ENCODE measurements at places on chromosomes 12 and 14.

DNA sequence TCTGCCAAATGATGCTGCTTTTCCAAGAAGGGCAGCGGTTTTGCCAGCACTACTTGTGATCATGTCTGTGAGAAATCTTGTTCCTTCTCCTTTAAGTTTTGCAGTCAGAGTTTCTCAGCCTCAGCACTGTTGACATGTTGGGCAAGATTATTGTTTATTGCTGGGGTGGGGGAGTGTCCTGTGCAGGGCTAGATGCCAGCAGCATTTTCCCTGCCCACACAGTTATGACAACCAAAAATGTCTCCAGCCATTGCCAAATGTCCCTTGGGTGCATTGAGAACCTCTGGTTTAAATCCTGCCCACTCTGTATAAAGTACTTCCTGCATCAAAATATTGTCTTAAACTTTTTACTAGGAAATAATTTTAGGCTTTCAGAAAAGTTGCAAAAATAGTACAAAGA lies 20.0 kb downstream of the TMEM132C start:
- DNase-seq, result no peak

GRCh38 chr14:36279306-36280190 lies 40.9 kb downstream of the MBIP start:
- no peak for DNase-seq

- DNase-seq, result no peak
These were observed 1.7 kb downstream of the MGST1 start for GRCh38 chr12:16349131-16349460.

DNA sequence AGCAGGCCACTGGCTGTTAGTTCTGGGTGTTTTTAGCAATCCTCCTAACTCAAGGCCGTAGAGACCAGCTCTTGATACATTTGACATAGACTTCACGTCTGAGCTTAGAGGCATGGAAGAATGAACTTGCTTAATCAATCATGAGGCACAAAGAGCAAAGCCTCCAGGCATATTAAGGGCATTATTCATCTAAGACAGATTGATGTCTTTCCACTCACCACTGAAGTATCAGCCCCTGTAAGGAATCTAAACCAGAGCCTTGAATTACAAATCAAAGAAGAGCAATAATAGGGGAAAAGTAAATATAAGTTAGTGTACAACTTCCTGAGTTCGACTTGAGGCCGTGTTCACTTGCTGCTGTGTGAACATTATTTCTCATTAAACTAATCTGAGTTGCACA lies 1470.7 kb downstream of the AACS start:
- no peak for DNase-seq

DNA sequence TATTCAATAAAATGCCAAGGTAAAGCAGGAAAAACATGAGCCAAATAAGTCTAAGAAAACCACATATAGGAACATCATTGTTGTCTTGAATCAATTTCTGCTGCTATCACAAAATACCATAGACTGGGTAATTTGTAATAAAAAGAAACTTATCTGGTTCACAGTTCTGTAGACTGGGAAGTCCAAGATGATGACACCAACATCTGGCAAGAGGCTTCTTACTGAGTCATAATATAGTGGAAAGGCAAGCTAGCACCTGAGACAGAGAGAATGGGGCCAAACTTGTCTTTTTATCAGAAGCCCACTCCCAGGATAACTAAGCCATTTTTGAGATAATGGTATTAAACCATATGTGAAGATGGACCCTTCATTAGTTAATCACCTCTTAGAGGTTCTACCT lies 975.9 kb downstream of the FLRT2 start:
- no peak for DNase-seq

DNA sequence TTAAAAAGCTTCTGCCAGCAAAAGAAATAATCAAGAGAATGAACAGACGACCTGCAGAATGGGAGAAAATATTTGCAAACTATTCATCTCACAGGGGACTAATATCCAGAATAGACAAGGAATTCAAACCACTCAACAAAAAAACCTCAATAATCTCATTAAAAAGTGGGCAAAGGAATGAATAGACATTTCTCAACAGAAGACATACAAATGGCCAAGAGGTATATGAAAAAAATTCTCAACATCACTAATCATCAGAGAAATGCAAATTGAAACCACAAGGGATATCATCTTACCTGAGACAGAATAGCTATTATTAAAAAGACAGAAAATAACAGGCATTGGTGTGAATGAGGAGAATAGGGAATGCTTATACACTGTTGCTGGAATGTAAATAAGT lies 270.0 kb downstream of the DACT1 start:
- DNase-seq, result no peak

DNA sequence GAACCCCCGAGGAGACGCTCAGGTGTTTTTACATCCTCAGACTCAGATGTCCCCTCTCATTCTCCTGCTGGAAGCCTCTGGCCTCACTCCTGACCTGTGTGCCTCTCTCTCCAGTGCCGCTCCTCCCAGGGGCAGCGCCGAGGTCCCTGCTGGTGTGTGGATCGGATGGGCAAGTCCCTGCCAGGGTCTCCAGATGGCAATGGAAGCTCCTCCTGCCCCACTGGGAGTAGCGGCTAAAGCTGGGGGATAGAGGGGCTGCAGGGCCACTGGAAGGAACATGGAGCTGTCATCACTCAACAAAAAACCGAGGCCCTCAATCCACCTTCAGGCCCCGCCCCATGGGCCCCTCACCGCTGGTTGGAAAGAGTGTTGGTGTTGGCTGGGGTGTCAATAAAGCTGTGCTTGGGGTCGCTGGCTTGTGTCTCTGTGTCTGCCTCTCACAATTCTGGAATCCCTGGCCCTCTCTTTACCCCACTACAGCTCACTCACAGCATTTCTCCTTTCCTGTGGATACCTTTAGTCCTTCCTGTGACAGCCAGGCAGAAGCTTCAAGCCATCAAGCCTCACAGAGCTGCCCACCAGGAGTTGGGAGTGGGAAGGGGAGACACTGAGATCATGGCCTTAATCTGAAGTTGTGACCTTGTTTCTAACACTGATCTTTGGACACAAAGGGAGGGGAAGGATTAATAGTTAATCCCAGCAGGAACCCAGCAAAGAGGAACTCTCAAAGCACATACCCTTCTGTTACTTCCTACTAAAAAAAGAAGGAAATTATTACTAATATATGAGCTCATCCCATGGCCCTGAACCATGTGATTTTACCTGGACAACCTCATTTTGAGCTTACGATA lies 1.1 kb upstream of the SOAT2 start:
- no peak for DNase-seq

DNA sequence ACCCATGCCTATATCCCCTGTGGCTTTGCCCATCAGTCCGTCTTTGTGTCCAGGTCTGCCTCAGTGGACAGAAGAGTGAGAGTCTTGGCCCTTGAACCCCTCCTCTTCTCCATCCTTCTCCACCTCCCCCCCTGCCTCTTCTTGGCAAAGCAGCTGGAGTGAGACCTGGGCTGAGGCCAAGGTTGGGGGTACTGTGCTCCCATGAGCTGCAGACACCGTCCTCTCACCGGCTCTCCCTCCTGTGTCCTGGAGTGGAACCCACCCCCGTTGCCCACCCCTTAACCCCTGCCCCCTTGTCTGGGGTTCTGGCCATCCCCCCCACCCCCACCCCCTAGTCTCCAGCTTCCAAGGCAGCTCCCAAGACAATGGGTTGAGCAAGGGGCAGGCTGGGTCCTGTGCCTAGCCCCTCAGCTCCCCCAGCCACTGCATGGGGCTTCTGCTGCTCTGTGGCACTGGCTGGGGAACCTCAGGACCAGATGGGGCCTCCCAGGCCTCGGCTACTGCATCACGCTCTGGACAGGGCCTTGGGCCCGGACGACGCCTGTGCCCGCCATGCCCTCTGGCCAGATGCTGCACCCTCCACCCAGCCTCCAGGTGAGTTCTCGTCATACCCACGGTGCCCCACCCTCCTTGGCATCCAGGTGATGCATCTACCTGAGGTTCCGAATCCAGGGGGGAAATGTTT lies 35.7 kb downstream of the RTL1 start:
- no peak for DNase-seq

GRCh38 chr12:13599176-13599575 lies 382.2 kb downstream of the GRIN2B start:
- no peak for DNase-seq

DNA sequence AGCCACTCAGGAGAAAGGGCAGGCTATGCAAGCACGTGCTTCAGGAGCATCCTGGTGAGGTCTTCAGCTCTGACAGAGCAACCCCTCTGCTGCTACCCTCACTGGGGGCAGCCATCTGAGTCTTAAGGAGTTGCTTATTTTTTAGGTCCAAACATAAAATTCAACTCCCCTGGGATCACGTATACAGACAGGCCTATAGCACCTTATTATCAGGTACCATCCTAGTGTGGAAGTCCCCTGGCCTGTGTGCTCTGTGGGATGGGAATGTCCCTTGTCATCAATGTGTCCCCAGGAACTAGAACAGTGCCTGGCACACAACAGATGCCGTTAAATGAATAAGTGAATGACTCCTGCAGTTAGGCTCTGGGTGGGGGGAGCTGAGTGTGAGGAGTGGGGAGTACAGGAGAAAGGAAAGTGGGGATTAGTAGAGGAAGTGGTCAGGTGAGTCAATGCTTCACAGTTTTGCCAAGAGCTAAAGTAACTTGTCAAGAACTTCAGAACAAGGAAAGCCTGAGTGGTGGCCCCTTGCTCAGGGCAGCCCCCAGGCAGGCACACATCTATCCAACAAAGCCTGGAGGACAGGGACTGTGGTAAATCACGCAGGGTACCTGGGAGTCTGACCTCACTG lies 33.5 kb downstream of the DAD1 start:
- DNase-seq, result peak; percentile 80

GRCh38 chr14:104319491-104320241 lies 181.3 kb downstream of the KIF26A start:
- DNase-seq, result no peak

DNA sequence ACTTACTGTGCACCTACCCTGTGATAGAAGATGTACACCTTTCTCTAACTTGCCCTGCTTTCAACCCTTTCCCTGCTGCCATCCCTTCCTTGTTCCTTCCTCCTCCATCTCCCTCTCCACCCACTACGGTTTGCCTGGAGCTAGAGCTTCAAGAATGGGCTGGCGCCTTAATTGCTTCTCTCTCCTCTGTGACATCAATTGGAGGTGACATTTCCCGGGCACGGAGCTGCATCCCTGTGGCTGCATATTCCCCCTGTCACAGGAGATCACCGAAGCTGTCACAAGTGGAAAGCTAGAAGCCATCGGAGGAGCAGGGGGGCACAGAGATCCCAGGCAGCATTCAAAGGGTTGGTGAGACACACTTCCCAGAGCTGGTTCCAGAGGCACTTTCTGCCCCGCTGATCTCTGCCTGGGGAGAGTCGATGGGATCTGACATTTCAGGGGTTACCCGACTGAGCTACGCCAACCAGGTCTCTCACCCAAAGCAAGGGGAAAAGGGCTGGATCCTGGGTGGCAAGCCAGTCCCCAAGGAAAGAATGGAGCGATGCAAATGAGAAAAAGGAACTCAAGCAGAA lies 604.9 kb downstream of the MED13L start:
- no peak for DNase-seq

DNA sequence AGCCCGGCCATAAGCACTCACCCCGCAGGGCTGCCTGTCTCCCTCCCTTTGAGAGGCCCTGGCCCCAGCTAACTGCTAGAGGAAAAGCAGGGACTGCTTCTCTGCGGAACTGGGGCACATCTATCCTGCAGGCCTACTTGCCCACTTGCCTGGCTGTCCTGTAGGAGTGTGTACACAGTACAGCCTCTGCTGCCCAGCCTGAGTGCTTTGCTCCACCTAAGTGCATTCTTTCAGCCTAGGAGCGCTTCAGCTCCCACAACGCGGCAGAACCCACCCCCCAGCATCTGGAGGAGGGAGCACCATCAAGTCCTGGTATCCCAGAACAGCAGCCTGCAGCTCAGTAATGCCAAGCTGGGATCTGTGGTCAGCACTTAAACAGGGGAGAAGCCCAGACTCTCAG lies 79.9 kb upstream of the CD163 start:
- DNase-seq, result no peak

GRCh38 chr14:104926619-104927431 lies 2.1 kb downstream of the PLD4 start:
- DNase-seq, result no peak

DNA sequence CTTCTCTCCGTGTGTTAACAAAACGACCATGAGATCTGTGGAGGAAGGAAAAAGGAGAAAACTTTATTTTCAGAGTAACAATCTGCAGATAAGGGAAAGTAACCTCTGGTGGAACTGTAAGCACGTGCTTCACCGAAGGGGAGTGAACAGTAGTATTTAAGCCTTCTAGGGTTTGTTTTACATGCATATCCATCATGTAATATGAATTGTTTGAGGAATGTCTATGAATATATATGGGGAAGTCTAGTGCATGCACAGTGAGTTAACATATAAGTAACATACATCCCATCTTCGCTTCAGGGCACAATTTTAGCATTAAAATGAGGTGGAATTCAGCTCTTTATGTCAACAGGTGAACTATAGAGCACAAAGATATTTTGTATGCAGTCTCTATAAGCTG lies 101.1 kb downstream of the FUT8 start:
- no peak for DNase-seq

- no peak for DNase-seq
These were observed 124.4 kb downstream of the SLC38A4 start for GRCh38 chr12:46701356-46701755.

- DNase-seq, result peak; percentile 81
These were observed 4.2 kb downstream of the RDH5 start for GRCh38 chr12:55724226-55724939.

- no peak for DNase-seq
These were observed 60.9 kb downstream of the PLEKHA5 start for GRCh38 chr12:19190292-19191031.

DNA sequence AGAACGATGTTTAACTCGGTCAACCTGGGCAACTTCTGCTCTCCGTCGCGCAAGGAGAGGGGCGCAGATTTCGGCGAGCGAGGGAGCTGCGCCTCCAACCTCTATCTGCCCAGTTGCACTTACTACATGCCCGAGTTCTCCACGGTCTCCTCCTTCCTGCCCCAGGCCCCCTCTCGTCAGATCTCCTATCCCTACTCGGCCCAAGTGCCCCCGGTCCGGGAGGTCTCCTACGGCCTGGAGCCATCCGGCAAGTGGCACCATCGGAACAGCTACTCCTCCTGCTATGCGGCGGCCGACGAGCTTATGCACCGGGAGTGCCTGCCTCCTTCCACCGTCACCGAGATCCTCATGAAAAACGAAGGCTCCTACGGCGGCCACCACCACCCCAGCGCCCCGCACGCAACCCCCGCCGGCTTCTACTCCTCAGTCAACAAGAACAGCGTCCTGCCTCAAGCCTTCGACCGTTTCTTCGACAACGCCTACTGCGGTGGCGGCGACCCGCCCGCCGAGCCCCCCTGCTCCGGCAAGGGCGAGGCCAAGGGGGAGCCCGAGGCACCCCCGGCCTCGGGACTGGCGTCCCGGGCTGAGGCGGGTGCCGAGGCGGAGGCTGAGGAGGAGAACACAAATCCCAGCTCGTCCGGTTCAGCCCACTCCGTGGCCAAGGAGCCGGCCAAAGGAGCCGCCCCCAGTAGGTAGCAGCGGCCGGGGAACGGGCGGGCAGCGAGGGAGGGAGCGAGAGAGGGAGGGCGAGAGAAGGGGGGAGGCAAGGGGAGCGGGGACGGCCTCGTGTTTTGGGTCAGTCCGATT lies 513 bp downstream of the HOXC11 start:
- no peak for DNase-seq

GRCh38 chr14:64324895-64325294 lies 30.7 kb upstream of the ESR2 start:
- no peak for DNase-seq

- DNase-seq, result no peak
These were observed 12.2 kb downstream of the GTF2H3 start for GRCh38 chr12:123645878-123646277.
